ENCODE measurements at places on chromosomes 1 and 21.

- no peaks in the 10 kb centered on the region for H3K27me3 ChIP-seq
- no peak overlapping the region for H3K4me3 ChIP-seq
- H3K36me3 ChIP-seq = no peaks in the 10 kb centered on the region
- no peaks in the 10 kb centered on the region for H3K4me1 ChIP-seq
- no peak for DNase-seq
Observed at GRCh38 chr1:89725011-89725370, 92.1 kb downstream of the LRRC8C start.

DNA sequence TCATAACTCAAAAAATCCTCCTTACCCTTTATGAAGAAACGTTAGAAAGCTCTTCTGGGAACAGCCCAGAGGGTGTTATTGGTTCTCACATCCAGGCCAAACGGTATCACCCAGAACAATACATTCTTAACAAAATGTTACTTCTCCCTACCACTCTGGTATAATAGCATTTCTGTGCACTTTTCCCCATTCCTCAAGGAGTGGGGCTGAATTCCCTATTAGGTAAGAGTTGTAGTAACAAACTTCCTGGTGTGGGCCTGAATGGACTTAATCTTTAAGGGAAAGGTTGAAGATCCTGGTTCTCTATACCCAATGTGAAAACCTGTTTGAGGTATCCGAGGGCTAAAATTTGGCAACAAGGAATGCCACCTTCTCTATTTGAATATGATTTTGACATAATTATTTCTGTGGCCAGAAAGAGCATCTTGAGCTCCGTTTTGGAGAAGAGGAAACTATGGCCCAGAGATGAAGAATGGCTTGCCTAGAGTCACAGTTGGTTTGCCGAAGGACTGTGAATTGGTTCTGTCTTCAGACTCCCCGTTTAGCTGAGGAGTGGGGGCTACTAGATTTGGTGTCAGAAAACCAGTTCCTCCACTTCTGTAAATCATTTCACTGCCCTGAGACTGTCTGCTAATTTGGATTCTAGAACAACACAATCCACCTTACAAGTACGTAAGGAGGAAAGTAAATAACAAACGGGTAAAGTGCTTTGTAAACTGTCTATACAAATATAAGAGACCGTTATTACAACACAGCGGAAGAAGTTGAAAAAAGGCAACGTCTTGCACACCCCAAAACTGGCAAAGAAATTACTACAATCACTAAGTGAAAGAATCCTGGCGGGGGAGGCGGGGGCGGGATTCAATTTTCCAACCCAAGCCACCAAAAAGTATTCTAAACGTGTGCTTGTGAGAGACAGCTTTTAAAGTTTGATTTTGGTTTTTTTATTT is 2.3 kb downstream of the ANP32E start:
- no peak for DNase-seq
- peak overlapping the region; percentile 86 for H3K4me3 ChIP-seq
- H3K4me1 ChIP-seq = no peaks in the 10 kb centered on the region
- no peaks in the 10 kb centered on the region for H3K27me3 ChIP-seq
- no peaks in the 10 kb centered on the region for H3K36me3 ChIP-seq
- H3K27ac ChIP-seq = peak overlapping the region; percentile 98

DNA sequence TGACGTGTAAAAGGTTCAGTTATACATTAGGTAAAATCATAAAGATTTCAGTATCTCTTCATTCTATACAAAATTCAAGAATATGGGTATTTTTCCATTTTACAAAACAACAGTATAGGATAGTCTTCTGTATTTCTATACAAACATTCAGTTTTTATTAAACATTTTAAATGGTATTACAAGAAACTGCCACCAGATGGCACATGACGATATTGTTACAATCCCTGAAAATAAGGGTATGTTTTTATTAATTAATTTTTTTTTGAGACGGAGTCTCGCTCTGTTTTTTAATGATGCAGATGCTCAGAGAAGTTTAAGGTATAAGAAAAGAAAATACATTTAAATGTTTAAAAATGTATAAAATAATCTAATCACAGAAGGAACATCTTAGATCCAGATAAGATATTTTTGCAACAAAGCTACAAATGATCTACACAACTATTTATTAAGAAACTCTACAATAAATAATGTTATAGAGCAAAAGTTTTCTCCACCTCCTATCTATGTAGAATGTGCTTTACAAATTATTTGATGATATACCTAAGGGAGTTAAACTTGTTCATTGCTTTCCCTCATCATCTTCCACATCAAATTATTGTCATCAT is 23.5 kb upstream of the RSBN1 start:
- no peak overlapping the region for H3K4me3 ChIP-seq
- H3K4me1 ChIP-seq = no peaks in the 10 kb centered on the region
- no peak overlapping the region for H3K27ac ChIP-seq
- no peak for DNase-seq
- no peaks in the 10 kb centered on the region for H3K27me3 ChIP-seq

- no peak overlapping the region for H3K4me3 ChIP-seq
- no peaks in the 10 kb centered on the region for H3K36me3 ChIP-seq
- no peaks in the 10 kb centered on the region for H3K27me3 ChIP-seq
- DNase-seq = peak; percentile 73
- no peaks in the 10 kb centered on the region for H3K4me1 ChIP-seq
Observed at GRCh38 chr1:178644308-178645120, 80.5 kb upstream of the RALGPS2 start.

- no peak overlapping the region for H3K27ac ChIP-seq
- no peaks in the 10 kb centered on the region for H3K4me1 ChIP-seq
- H3K36me3 ChIP-seq = peaks cover 42% of the 10 kb centered on the region
Observed at GRCh38 chr1:157135646-157136045, 2.5 kb downstream of the ETV3 start.

DNA sequence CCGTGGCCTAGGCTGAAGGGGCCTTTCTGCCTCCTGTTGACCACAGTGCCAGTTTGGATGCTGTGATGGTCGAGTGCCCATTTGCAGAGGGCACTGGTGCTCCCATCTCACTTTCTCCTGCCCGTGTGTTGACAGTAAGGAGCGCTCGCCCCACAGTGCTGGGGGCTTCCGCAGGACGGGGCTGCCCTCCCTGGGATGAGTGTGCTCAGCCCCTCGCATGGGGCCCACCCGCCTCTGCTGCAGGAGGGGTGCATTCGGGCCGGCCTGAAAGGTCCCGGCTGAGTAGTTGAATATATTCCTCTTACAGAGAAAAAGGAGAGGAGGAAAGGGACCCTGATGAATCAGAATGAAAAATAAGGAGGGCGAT is 37.3 kb downstream of the NTPCR start:
- no peaks in the 10 kb centered on the region for H3K27me3 ChIP-seq
- H3K27ac ChIP-seq = no peak overlapping the region
- H3K36me3 ChIP-seq = no peaks in the 10 kb centered on the region
- no peak overlapping the region for H3K4me3 ChIP-seq

- no peaks in the 10 kb centered on the region for H3K36me3 ChIP-seq
- no peak for DNase-seq
- no peaks in the 10 kb centered on the region for H3K27me3 ChIP-seq
- no peaks in the 10 kb centered on the region for H3K4me1 ChIP-seq
Observed at GRCh38 chr21:45817345-45817744, 164.2 kb upstream of the COL6A1 start.

GRCh38 chr1:18631496-18632217 is 1.0 kb downstream of the PAX7 start:
- DNase-seq = no peak
- H3K4me1 ChIP-seq = no peaks in the 10 kb centered on the region
- peaks cover 24% of the 10 kb centered on the region for H3K27me3 ChIP-seq
- H3K4me3 ChIP-seq = no peak overlapping the region
- no peaks in the 10 kb centered on the region for H3K36me3 ChIP-seq

DNA sequence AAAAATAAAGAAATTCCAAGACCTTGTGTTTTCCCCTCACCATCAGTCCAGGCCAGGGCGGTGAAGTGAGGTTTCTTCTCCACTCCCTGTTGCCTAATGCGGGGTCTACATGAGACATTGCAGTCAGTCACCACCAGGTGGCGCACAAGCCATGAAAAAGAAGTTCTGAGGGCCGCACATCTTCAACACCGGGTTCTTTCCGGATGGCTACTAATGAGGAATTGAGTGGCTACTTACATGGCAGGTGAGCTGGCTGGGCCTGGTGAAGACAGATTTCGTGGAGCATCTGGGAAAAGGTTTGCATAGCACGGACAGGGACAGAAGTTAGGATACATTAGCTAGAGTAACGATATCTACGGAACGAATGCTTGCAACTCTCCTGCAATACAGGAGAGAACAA is 15.8 kb upstream of the S100A11 start:
- no peaks in the 10 kb centered on the region for H3K27me3 ChIP-seq
- no peak overlapping the region for H3K4me3 ChIP-seq
- H3K4me1 ChIP-seq = no peaks in the 10 kb centered on the region
- no peak overlapping the region for H3K27ac ChIP-seq

GRCh38 chr1:207673399-207673798 is 28.5 kb downstream of the CR1L start:
- no peaks in the 10 kb centered on the region for H3K36me3 ChIP-seq
- no peak for DNase-seq
- no peak overlapping the region for H3K4me3 ChIP-seq
- H3K4me1 ChIP-seq = no peaks in the 10 kb centered on the region

- no peak overlapping the region for H3K27ac ChIP-seq
- no peaks in the 10 kb centered on the region for H3K36me3 ChIP-seq
- H3K27me3 ChIP-seq = no peaks in the 10 kb centered on the region
Observed at GRCh38 chr1:236677641-236678235, 8.6 kb upstream of the ACTN2 start.

DNA sequence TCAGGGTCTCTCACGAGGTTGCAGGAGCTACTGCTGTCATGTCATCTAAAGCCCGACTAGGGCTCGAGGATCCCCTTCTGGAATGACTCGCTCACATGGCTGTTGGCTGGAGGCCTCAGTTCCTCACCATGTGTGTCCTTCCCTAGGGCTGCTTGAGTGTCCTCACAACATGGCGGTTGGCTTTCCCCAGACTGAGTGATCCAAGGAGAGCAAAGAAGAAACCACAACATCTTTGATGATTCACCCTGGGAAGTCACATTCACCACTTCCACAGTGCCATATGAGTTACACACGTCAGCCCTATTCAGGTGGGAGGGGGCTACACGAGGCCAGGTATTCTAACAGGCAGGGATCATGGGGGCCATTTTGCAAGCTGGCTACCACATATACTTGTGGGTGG is 64.9 kb downstream of the FHAD1 start:
- no peak for DNase-seq
- no peak overlapping the region for H3K4me3 ChIP-seq
- H3K27me3 ChIP-seq = no peaks in the 10 kb centered on the region
- no peaks in the 10 kb centered on the region for H3K36me3 ChIP-seq
- H3K27ac ChIP-seq = no peak overlapping the region

GRCh38 chr21:33481314-33481943 is 1.7 kb upstream of the TMEM50B start:
- no peaks in the 10 kb centered on the region for H3K4me1 ChIP-seq
- no peak overlapping the region for H3K4me3 ChIP-seq
- H3K36me3 ChIP-seq = no peaks in the 10 kb centered on the region
- H3K27me3 ChIP-seq = no peaks in the 10 kb centered on the region
- H3K27ac ChIP-seq = no peak overlapping the region
- no peak for DNase-seq

GRCh38 chr1:94974241-94974640 is 47.3 kb upstream of the CNN3 start:
- DNase-seq = no peak
- no peaks in the 10 kb centered on the region for H3K4me1 ChIP-seq
- no peak overlapping the region for H3K4me3 ChIP-seq
- peak overlapping the region; percentile 47 for H3K27ac ChIP-seq
- no peaks in the 10 kb centered on the region for H3K36me3 ChIP-seq
- no peaks in the 10 kb centered on the region for H3K27me3 ChIP-seq

DNA sequence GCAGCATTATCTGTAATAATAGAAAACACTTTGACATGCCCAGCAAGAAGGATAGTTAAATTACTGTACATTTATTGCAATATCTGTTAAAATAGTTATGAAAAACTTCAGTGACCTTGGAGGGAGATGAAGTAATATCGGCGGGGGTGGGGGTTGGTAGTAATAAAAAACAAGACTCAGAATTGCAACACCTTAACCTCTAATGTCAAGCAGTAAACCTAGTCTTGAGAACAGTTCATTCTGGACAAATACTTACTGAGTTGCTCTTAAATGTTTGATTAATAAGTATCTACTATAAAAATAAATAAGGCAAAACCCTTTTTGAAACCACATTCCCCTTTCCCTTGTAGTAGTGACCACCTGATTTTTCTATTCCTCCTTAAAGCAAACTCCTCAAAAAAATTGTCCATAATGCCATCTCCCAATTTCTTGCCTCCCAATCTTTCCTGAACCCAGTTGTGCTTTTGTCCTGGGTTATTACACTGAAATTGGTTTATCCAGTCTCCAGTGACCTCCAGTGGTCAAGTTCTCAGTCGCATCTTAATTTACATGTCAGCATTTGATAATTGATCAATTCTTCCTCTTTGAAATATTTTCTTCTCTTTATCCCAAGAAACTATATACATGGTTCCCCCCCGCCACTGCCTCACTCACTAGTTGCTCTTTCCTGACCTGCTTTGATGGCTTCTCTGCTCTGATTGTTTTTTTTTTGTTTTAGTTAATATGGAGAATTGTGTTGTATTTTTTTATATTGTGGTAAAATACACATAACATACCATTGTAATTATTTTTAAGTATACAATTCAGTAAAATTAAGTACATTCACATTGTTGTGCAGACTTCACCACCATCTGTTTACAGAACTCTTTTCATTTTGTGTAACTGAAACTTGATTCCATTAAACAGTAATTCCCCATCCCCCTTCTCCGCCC is 36.8 kb downstream of the RAP1A start:
- H3K4me1 ChIP-seq = no peaks in the 10 kb centered on the region
- no peak for DNase-seq
- no peak overlapping the region for H3K27ac ChIP-seq
- H3K27me3 ChIP-seq = no peaks in the 10 kb centered on the region
- H3K4me3 ChIP-seq = no peak overlapping the region

GRCh38 chr1:59323879-59324278 is 27.0 kb downstream of the FGGY start:
- H3K27me3 ChIP-seq = no peaks in the 10 kb centered on the region
- DNase-seq = no peak
- H3K36me3 ChIP-seq = no peaks in the 10 kb centered on the region
- no peak overlapping the region for H3K4me3 ChIP-seq

GRCh38 chr1:96240438-96240837 is 481.1 kb upstream of the PTBP2 start:
- no peaks in the 10 kb centered on the region for H3K36me3 ChIP-seq
- no peaks in the 10 kb centered on the region for H3K27me3 ChIP-seq
- no peak for DNase-seq
- no peak overlapping the region for H3K27ac ChIP-seq

GRCh38 chr21:30962013-30962412 is 76.3 kb downstream of the KRTAP19-8 start:
- no peaks in the 10 kb centered on the region for H3K27me3 ChIP-seq
- no peak for DNase-seq
- no peaks in the 10 kb centered on the region for H3K4me1 ChIP-seq
- H3K36me3 ChIP-seq = no peaks in the 10 kb centered on the region
- no peak overlapping the region for H3K4me3 ChIP-seq

Data from right lobe of liver (tissue), 6 donors.